ENCODE measurements at places on chromosomes 3 and 15.

- no peak for DNase-seq
These were observed 170.3 kb upstream of the MCTP2 start for GRCh38 chr15:94061041-94061440.

DNA sequence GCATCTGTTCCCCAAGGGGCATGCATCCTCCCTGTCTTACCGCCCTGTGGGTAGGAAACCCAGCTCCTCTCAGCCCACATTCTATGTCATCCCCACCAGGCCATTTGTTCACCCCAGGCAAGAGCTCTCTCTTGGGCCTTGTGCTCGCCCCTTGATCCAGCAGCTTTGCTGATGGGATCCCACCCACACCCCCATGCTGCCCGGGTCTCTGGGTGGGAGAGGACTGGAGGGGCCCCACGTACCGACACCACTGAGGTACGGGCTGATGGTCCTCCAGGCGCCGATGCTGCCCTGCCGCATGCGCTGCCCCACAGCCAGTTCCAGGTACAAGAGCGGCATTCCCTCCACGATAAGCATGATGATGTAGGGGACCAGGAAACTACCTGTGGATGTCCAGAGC lies 14.5 kb downstream of the SLC6A20 start:
- no peak for DNase-seq

- DNase-seq: no peak
These were observed 26.2 kb downstream of the LRRFIP2 start for GRCh38 chr3:37148208-37148607.

DNA sequence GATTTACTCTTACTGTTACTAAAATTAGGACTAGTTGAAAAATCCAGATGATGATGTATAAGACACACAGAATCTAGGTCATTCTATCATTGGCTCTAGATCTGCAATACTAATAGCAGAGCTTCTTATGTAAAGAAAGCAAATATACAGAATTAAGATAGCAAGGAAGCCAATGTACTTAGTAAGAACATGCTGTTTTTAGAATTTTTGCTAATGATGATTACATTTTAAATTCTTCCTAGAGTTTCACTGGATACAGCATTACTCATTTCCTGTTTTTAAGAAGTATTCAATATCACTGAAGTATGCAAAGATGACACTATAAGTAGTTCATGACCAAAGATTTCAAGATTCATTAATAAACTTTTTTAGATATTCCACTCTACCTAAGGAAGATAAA lies 60.7 kb downstream of the CFAP20DC start:
- no peak for DNase-seq

GRCh38 chr3:62211675-62212429 lies 161.5 kb downstream of the FEZF2 start:
- no peak for DNase-seq

- no peak for DNase-seq
These were observed 226.1 kb upstream of the UBE2E2 start for GRCh38 chr3:22977042-22977441.

- DNase-seq: no peak
These were observed 75.0 kb downstream of the BFSP2 start for GRCh38 chr3:133474817-133475216.

DNA sequence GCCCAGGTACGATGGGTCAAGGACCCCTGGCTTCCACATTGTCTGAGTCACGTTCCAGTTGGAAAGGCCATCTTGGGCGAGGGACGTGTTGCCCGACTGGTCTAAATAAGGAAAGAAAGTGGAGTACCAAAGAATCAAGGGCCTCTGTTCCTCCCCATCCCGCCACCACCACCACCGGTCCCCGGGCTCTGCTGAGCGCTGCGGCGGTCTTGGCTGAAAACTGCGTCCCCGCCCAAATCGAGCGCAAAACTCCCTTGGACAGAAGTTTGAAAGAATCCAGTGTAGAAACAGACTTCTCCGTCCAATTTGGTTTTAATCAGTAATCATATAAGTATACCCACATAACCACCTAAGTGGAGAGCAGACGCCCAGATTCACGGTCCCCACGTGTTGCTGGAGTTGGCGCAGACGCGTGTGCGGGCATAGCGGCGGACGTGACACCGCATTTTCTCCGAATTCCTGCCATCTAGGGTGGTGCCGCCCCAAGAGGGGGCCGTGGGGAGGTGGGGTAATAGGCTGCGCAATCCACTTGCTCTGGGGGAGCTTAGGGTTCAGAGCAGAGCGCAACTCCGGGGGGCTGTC lies 243.8 kb upstream of the TOPAZ1 start:
- DNase-seq: peak; percentile 21

DNA sequence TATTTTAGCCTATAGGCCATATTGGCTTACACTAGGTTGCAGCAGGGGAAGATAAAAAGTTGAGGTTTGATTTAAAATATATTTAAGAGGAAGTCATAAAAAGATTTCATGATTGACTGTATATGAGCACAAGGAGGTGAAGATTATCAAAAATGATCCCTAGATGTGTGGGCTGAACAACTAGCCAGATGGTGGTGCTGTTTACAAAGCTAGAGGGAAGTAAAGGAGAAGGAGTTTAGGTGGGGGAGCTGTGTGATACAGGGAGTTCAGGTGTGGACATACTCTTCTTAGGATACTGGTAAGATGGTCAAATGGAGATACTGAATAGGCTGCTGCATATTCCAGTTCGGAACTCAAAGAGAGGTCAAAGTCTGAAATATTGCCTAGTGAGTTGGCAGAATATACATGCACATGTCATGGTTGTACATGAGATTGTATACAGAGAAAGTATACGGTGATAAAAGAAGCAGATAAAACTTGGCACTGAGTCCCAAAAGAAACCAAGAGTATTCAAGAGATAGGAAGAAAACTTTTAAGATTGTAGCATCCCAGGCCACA lies 727.8 kb downstream of the NLGN1 start:
- DNase-seq: peak; percentile 6

GRCh38 chr3:147415874-147416273 lies 6.7 kb downstream of the ZIC1 start:
- DNase-seq: no peak

GRCh38 chr3:101642441-101642840 lies 34.5 kb downstream of the ZBTB11 start:
- no peak for DNase-seq

DNA sequence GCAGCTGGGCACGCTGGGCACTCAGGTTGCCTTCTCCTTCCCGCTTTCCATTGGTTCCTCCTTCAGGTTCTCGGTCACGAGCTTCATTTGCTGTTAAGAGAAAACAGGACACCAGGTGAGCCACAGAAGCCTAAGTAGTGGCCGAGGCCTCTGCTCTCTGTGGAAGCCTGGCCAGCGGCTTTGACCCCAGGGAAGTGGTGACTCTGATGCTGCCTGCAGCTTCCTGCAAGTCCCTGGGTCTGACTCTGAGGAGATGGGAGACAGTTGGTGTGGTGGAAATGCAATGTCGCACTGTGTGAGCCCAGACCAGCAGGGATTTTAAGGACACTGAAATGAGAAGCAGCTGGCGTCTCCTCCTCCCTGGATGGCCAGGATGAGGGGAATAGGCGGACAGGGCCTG lies 80.5 kb downstream of the SNRK start:
- DNase-seq: no peak

DNA sequence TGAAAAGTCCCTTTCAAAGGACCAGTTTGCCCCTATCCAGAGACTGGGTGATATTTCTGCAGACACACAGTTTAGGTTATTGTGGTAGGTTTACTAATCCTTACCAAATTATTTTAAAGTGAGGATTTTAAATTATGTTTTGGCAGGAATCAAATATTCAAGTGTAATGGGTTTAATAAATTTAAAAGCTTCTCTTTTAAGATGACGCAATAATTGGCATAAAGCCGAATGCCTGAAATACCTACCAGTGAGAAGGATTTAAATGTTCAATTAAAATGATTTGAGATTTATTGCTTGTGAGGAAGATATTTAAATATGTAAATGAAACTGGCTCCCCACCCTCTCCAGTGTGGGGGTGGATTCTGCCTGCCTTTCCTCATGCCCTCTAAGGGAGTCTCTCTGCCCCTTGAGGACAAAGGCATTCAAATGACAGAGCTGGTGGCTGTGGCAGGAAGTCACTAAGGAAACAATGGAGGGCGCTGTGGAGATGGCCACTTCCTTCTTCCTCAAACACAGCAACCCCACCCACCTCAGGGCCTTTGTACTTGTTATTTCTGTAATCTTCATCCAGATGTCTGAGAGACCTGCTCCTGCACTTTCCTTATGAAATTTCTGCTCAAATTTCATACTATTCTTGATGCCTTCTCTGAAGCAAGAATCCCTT lies 131.7 kb downstream of the TNIK start:
- peak; percentile 7 for DNase-seq

- DNase-seq: no peak
These were observed 5.7 kb upstream of the IQGAP1 start for GRCh38 chr15:90382320-90382719.

DNA sequence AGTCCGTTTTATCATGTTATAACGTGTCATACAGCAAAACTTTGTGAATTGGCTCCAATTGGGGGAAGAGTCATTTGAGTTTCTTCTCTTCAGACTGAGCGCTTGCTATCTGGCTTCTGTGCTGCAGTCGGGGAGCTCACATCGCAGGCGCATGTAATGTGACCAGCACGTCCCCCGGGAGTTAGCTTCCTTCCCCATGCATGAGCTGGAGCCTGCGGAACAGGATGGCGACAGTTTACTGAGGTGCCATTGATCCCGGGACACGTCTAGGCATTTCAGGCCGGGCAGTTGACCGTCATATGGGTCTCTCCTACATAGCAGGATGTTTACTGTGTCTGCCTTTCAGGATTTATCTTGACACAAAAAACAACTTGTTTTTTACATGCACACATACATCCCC lies 44.8 kb downstream of the CMTM8 start:
- DNase-seq: no peak

DNA sequence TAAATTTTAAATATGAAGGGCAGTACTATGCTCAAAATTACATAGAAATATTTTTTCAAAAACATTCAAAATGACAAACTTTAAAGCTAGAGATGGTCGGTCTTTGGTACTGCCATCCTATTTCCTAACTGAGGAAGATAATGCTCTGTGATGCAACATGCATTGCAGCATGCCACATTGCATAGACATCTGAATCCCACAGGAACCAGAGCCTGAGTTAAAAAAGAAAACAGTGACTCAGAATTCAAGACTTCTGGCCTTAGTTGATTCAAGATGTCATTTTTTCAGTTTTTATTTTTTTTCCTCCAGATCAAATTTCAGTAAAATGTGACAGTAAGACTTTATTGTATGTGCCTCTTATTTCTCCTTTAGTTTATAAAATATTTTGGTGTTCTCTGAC lies 33.1 kb downstream of the TP63 start:
- DNase-seq: no peak

- no peak for DNase-seq
These were observed 30.1 kb downstream of the GPR15 start for GRCh38 chr3:98561727-98562521.

DNA sequence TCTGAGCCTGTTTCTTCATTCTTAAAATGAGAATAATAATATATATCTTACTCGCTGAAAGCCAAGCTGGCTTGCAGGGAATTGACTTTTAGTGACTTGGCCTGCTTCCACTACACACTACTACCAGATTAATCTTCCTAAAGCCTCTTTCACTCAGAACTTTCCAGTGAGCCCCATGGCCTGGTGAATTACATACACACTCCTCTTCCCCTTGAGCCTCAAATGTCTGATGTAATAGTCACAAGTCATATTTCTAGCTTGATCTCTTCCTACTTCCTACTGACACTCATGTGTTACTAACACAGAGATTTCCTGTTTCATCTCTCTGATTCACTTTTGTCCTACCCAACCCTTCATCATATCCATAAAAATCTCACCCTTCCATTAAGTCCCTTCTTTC lies 82.7 kb upstream of the SOX2 start:
- no peak for DNase-seq

- no peak for DNase-seq
These were observed 8.8 kb downstream of the MAP2K5 start for GRCh38 chr15:67551207-67551743.

GRCh38 chr3:106719077-106719476 lies 658.2 kb upstream of the CCDC54 start:
- DNase-seq: no peak

GRCh38 chr15:40567111-40567510 lies 2.0 kb upstream of the RPUSD2 start:
- DNase-seq: no peak

GRCh38 chr3:176650478-176650877 lies 546.8 kb downstream of the TBL1XR1 start:
- DNase-seq: no peak

- DNase-seq: no peak
These were observed 63.3 kb downstream of the LEO1 start for GRCh38 chr15:51908316-51908715.

DNA sequence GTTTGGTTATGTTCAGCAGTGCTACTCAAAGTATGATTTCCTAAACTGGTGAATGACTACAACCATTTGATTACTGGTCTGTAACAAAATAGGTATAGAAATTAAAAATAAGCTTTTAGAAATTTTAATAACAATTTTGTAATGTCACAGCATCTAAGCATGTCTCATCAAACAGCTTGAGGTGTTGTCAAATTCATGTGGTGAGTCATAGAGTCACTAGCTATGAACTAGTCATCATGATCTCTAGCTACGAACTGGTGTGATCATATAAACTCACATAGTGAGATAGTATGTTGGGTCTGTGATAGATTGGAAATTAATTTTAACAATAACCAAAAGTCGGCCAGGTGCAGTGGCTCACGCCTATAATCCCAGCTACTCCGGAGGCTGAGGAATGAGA lies 213.9 kb upstream of the RBMS3 start:
- DNase-seq: no peak

DNA sequence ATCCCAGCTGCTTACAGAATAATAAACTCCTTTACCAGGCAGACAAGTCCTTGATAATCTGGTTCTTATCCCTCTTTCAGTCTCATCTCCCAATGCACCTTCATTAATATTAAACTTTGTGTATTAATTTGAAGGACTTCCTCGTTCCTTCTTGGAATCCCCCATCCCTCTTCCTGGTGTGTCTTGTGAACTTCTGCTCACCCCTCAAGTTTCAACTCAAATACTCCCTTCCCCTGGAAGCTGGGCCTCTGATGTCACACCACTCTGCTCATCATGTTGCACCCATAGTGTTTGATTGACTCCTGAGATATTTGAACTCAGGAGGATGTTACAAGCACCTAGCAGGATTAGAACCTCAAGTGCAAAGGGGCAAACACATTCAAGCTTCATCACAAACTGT lies 3.3 kb upstream of the STT3B start:
- DNase-seq: no peak

DNA sequence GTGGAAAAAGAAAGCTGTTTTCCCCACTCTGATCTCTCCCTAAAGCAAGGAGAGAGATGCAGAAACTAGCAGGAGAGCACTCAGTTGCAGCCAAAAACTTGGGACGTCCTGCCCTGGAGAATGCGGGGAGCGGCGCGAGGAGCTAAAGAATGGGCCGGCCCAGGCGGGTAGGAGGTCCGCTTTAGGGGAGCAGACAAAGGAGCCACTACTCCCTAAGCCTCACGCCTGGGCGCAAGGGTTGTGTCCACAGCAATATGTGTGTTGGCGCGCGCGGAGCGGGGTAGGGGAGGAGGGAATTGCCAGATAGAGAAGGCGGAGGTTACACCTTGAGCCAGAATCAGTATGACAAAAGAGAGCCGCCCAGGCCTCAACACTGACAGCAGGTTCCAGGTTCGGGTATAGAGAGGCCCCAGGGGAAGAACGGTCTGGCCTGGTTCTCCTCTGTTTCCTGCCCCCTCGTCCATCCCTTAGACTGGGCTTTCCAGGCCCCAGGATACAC lies 2.9 kb downstream of the WNT5A start:
- no peak for DNase-seq

GRCh38 chr15:27989427-27989826 lies 109.7 kb downstream of the OCA2 start:
- DNase-seq: no peak

- DNase-seq: no peak
These were observed 20.6 kb upstream of the SENP7 start for GRCh38 chr3:101533603-101533968.

Data from neural crest cell (in vitro differentiated cells).